ENCODE measurements at places on chromosomes 5 and 9.
A peak's percentile ranks its signal among the peaks of the same experiment; 100 is the strongest.

DNA sequence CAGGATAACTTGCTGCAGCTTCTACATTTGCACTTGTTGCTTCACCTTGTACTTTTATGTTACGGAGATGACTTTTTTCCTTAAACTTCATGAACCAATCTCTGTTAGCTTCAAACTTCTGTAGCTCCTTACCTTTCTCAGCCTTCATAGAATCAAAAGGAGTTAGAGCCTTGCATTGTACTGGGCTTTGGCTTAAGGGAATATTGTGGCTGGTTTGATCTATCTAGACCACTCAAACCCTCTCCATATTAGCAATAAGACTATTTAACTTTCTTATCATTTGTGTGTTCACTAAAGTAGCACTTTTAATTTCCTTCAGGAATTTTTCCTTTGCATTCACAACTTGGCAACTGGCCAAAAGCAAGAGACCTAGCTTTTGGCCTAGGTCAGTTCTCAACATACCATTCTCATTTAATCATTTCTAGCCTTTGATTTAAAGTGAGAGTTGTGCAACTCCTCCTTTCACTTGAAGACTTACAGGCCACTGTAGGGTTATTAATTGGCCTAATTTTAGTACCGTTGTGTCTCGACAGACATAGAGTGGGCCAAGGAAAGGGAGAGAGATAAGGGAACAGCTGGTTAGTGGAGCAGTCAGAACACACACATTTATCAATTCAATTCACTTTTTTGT is 63.7 kb downstream of the SHOC1 start:
- no peak for DNase-seq

DNA sequence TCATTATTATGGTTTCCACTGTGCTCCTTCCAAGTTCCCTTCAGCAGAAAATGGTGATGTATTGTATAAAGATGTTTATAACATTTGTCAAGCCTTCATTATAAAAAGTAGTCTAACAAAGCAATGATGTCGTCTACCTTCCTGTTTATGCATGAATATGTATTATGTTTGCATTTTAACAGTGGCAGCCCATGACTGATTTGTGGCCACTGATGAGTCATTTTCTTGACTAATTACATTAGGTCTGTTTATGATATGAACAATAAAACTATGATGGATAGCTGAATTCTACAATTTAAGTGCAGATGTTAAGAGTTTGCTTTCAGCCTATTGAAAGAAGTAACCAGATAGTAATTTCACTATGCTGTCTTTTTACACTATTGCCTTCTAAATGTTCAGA is 75.4 kb upstream of the ADAMTS19 start:
- no peak for DNase-seq

- no peak for DNase-seq
Observed at GRCh38 chr5:139760066-139761056, 35.2 kb upstream of the PSD2 start.

DNA sequence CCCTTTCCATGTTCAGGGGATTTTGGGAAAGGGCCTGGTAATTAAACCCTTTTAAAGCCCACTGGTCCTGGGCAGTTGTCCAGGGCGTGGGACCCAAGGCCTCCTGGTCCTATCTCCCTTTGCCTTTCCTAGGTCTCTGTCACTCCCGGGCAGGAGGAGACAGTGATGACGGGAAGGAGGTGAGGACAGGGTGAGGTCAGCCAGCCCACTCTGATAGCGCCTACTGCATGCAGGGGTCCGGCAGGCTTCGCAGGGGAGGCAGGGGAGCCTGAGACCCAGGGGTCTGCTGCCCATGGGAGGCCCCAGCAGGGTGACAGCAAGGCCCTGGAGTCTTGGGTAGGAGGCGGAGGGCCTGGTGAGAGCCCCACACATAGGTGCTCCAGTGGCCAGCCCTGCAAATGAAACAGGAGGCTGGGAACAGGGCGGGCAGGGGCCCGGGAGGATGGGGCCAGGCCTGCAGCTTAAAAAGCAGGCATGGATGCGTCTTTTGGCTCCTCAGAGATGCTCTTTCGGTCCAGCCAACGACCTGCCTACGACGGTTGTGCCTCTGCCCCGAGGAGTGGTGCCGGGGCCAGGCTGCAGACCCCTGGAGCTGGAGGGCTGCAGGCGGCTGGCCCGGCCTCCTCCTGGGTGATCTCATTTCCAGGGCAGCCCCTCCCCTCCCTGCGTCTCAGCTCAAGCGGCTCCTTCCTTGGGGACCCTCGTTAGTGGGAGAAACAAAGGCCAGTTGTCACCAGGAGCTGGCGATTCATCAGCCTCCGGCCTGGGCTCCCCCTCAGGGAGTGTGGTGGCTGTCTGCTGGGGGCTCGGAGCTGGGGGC is 6.7 kb upstream of the RXRA start:
- no peak for DNase-seq

DNA sequence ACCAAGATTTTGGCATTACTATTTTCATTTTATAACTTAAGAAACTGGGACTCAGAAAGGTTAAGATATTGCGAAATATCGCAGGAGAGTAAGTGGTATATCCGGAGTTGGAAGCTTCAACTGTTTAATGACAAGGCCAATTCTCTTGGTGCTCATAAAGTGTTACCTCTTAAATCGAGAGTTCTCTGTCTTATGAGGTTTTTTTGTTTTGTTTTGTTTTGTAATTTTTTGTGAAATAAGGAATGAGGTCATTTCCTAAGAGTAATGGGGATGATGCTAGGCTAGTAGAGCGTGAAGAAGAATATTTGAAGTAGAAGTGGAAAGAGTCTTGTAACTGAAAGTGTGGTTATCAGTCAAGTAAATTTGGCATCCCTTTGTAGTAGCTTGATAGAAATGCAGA is 183.2 kb upstream of the DAB2 start:
- no peak for DNase-seq

- no peak for DNase-seq
Observed at GRCh38 chr5:62585751-62586150, 7.1 kb downstream of the LRRC70 start.

- no peak for DNase-seq
Observed at GRCh38 chr5:91598216-91598615, 215.1 kb upstream of the ARRDC3 start.

- DNase-seq, result no peak
Observed at GRCh38 chr9:16515207-16515606, 355.3 kb downstream of the BNC2 start.

DNA sequence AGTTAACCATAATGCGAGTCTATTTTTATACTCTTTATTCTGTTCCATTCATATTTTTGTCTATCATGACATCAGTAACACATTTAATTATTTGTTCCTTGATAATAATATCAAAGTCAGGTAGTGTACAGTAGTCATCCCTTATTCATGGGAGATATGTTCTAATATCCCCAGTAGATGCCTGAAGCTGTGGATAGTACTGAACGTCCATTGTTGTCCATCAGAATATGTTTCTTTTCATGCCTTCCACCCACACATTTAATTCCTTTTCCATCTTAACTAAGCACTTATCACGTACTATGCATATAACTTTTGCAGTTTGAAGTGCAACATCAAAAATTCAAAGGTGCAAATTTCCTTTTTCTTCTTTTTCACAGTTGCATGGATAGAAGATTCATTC is 53.6 kb downstream of the FER start:
- DNase-seq, result no peak

GRCh38 chr5:58358501-58359178 is 101.2 kb downstream of the PLK2 start:
- no peak for DNase-seq

GRCh38 chr5:169242849-169243186 is 58.1 kb downstream of the SLIT3 start:
- no peak for DNase-seq

- DNase-seq, result peak; percentile 58
Observed at GRCh38 chr9:112348257-112349007, 15.0 kb upstream of the PTBP3 start.

GRCh38 chr9:129865668-129866320 is 30.5 kb downstream of the USP20 start:
- DNase-seq, result no peak

GRCh38 chr5:179470201-179470600 is 80.2 kb upstream of the RUFY1 start:
- no peak for DNase-seq

- DNase-seq, result no peak
Observed at GRCh38 chr9:133488686-133489252, 9.9 kb upstream of the SLC2A6 start.

GRCh38 chr5:5539590-5539989 is 117.1 kb downstream of the ICE1 start:
- no peak for DNase-seq

All from activated CD8-positive, alpha-beta memory T cell treated with anti-CD3 and anti-CD28 coated beads for 4 hours (primary cell).